ENCODE measurements at places on chromosomes 5 and 9.
A peak's percentile ranks its signal among the peaks of the same experiment; 100 is the strongest.

DNA sequence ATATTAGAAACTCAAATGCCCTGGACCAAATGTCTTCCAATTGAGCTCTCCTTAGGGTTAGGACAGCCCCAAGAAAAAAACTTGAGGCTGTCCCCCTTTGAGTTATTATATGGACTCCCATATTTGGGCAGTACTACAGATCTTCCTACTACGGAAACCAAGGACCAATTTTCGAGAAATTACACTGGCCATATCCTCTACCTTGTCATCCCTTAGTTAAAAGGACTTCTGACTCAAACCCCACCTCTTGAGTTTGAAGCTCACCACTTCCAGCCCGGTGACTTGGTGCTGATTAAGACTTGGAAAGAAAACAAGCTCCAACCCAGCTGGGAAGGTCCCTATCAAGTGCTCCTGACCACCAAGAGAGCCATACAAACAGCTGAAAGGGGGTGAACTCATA, 497.0 kb upstream of the GRAMD2B start:
- DNase-seq: no peak

DNA sequence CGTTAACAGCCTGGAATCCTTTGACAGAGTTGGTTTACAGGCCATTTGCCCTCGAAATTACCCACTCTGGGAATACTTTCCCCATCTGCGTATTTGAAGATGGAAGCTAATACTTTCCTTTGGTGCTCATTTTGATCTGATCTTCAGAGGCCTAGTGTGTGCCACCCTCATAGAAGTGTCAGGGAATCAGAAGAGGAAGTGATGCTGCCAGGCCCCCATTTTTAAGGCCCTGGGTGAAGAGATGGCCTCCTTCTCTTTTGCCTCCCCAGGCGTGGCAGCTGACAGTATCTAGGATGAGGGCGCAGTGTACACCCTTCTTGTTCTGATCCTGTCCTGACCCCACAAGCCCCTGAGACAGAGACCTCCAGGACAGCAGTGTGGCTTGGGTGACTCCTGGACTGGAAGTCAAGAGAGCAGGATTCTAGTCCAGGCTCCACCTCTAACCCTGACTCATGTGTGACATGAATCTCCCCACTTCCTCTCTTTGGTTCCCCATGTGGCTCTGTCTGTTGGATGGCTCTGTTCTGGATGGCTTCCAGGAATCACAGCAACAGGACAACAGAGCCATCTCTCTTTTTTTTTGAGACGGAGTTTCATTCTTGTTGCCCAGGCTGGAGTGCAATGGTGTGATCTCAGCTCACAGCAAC, 27.8 kb downstream of the CSF1R start:
- DNase-seq: peak; percentile 30

GRCh38 chr5:68243251-68243650, 27.7 kb downstream of the PIK3R1 start:
- no peak for DNase-seq

DNA sequence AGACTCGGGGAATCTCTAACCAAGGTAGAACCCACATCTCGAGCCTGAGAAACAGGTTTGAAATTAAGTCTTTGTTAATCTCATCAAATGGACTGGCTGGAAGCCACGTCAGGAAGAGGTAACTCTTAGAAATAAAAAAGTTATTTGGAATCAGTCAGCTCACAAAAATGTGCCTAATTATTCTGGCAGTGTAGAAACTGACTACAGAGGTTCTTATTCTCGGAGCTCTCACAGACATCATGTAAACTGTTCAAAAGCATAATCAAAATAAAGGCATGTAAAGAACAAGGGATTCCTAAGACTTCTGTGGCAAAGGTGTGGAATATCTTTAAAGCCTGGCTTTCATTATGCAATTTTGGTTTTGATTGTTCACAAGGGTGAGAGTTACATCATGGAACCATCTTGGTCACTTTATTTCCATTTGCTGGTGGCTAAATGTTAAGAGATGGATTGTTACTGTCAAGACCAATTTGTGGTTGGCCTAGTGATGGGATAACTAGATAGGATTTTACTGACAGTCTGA, 85.1 kb downstream of the OTULIN start:
- DNase-seq: no peak

DNA sequence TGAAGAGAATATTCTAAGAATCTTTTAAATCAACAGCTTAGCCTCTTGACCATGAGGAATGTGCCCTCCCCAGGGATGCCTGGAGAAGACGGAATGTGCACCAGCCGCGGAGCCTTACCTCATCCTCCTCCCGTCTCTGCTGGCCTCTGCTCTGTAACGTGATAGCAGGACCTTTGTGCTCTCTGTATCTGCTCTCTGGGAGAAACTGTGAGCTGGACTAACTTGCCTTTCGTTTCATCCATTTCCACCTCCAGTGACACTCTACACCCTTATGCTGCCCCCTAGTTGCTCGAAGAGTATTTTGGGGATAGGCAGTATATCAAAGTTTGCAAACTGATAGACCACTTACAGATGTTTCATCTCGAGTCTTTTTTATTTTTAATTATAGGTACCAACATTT, 141.4 kb downstream of the NPR3 start:
- no peak for DNase-seq

GRCh38 chr5:127046343-127047072, 16.1 kb upstream of the MARCHF3 start:
- DNase-seq: no peak

GRCh38 chr5:4553978-4554377, 586.2 kb upstream of the ADAMTS16 start:
- no peak for DNase-seq

GRCh38 chr5:43085453-43085852, 35.3 kb upstream of the ZNF131 start:
- no peak for DNase-seq

GRCh38 chr5:84257061-84257460, 127.6 kb downstream of the EDIL3 start:
- no peak for DNase-seq

DNA sequence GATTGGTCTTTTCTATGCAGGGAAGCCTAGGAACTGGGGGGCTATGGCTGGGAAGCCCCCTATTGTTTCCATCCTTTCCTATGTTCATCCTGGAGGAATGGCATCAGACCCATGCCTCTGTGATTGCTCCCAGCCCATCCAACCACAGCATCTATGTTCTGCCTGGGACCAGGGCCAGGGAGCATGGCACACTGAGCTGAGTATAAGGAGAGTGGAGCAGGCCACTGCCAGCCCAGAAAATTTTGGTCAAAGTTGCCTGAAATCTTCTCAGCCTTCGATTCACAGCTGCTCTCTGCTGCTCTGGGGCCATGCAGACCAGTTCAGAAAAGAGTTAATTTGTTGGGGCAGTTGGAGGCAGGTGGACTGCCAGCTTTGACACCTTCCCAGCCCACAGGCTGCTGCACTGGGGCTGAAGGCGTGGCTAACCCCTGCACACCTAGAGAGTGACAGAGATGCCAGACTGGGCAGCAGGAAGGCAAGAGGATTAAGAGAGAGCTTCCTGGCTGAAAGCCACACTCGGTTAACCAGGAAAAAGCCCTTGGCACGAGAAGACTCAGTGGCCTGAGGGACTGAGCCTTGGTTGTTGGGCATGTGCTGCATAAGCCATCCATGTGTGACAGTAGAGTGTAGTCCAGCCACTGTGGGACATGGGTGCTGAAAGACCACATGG, 12.1 kb downstream of the TGFBI start:
- DNase-seq: no peak

GRCh38 chr5:155850370-155850769, 476.6 kb upstream of the SGCD start:
- no peak for DNase-seq

- no peak for DNase-seq
Measured at GRCh38 chr5:149750596-149750995, 20.5 kb downstream of the PPARGC1B start.

GRCh38 chr9:18638371-18639249, 164.7 kb downstream of the ADAMTSL1 start:
- no peak for DNase-seq

DNA sequence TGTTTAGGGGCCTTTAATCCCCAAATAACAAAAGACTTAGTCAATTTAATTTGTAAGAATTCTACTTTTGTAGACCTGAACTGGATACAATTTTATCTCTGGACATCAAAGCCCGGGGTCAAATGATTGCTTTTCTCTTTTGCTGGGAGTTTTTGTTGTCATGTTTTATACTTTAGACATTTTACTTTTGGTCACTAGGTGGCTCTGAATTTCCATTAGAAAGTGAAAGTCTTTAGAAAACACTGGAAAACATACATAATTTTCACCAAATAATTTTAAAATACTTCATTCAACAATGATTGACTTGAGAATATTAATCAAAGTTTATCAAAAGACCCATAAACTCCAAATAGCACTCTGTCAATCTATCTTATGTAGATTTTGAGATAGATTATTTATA, 2.8 kb upstream of the PCA3 start:
- no peak for DNase-seq

DNA sequence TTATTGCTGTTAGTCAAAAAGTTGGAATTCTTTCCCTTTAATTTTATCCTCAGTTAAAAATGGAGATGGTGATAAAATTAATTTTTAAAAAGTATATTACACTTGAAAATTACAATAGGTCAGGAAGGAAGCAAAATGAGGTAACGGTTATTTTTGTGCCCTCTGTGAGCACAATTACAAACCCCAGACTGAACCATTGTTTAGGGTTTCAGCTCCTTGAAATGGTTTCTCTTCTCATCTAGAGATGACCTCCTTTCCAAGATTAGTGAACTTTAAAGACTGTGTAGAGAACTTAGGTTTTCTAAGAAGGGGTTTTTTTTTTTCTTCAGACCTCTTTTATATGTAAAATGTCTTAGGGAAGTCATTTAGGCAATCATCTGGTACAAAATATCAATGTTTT, 126.2 kb upstream of the CHD1 start:
- DNase-seq: no peak

- no peak for DNase-seq
Measured at GRCh38 chr9:2019723-2020122, 4.6 kb downstream of the SMARCA2 start.

DNA sequence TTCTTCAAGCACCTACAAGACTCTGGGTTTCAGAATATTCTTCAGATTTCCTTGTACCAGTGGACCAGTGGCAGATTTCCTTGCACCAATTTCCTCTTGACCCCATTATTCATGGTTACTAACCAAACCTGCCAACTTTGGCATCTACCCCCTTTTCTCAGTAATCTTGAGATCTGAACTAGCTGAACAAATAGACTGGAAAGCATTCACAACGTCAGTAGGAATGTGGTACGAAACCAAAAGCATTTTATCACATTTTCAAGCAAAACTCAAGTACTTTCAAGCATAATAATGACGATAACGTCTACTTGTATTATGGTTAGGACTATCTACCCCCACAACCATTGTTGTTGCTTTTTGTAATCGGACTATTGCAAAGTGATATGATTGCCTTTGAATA, 1217.3 kb downstream of the PTPRD start:
- no peak for DNase-seq

DNA sequence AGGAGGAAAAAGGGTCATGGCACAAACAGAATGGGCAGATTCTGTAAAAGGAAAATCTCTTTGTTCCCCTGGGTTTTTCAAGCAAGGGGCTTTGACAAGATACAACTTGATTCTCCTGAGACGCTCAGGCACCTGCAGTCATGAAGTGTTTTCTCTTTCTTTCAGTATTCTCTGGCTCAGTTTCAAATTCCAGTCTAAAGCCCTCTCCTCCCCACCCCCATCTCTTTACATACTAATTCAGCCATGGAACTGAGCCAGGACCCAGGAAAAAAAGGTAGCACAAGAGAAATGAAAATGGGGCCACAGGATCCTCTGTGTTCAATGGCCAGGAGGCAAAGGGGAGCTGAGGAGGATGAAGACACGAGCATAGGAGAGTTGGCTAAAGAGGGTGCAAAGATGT, 408.4 kb downstream of the SPOCK1 start:
- no peak for DNase-seq

DNA sequence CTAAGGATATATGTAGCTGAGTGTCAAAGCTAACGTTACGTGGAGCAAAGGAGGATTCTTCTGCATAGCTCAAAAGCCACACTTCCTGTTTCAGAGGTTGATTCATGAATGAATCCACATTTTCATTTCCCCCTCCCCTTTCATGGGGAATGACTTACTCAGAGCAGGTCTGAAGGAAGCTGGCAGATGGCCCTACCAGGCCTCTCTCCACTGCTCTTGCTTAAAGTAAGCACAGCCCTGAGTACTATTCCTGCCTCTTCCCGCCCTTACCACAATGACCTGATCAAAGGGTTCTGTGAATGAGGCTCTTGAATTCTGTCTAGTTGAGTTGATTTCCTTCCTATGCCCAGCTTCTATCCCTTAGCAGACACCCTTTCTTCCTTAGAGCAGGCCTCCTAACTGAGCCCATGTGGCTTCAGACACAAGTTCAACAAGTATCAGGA, 6.3 kb downstream of the IGIP start:
- DNase-seq: no peak
